NAMALWA (cell line): ENCODE measurements at places on chromosomes 16 and 17.

- no peak for DNase-seq
Observed at GRCh38 chr16:52773026-52773425, 226.1 kb upstream of the TOX3 start.

DNA sequence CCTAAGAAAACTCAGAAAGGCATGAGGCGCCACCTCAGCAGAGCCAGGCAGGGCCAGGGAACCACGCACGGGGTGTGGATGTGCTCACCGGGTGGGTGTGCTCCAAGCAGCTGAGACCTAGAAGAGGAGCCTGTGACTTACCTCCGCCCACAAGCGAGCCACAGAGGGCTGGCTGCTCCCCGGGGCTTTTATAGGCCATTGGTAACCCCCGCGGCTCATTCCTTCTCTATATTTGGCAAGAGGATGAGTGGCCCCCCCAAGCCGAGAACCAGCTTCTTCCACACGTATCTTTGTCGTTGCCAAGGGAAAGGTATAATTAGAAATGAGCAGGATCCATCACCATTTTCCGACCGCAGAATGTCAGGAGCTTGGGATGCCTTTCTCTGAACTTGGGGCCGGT, at the start of gene MYH3:
Gene MYH3 (minus strand): TSS at position 162 of the 400 bp plus-strand sequence. CDS start 2,245 bp downstream, outside the sequence.
- DNase-seq, result no peak

GRCh38 chr16:78744796-78745107, 645.3 kb downstream of the WWOX start:
- DNase-seq, result no peak

- DNase-seq, result peak; percentile 79
Observed at GRCh38 chr17:29116804-29117753, 63.1 kb downstream of the MYO18A start.

DNA sequence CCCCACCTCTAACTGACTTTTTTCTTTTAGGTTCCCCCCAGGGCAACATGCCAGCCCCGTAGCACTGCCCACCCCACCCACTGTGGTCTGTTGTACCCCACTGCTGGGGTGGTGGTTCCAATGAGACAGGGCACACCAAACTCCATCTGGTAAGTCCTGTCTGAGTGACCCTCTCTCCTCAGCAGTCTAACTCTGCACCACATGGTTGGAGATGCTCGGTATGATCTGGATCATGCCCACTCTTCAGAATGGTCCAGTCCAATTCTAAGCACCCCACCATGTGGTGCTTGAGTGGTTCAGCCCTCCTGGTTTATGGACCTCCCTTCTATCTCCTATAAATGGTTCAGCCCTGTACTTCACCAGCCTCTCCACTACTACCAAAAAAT, 5.9 kb downstream of the KDM6B start:
- DNase-seq, result peak; percentile 66

- DNase-seq, result peak; percentile 13
Observed at GRCh38 chr17:61809816-61810392, 53.4 kb downstream of the BRIP1 start.

- no peak for DNase-seq
Observed at GRCh38 chr16:26161461-26162180, 469.9 kb downstream of the HS3ST4 start.

DNA sequence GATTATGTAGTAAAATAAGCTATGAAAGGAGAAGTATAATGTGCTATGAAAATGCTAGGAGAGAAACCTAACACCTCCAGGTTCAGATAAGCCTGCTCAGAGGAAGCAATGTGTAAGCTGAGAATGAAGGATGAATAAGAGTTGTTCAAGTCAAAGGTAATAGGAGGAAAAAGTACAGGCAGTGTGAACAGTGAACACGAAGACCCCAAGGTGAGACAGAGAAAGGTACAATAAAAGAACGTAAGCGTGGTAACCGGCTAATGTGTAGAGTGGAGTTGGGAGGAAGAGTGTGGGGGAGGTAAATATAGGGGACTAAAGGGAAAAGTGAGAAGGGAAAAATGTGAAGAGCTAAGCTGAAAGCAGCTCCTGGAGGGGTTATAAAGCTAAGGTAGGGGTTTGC, 74.2 kb downstream of the TTC19 start:
- no peak for DNase-seq

- DNase-seq, result peak; percentile 15
Observed at GRCh38 chr17:35289222-35289621, 46.4 kb downstream of the SLFN5 start.

GRCh38 chr17:70912716-70913485, 743.6 kb downstream of the KCNJ2 start:
- DNase-seq, result no peak

DNA sequence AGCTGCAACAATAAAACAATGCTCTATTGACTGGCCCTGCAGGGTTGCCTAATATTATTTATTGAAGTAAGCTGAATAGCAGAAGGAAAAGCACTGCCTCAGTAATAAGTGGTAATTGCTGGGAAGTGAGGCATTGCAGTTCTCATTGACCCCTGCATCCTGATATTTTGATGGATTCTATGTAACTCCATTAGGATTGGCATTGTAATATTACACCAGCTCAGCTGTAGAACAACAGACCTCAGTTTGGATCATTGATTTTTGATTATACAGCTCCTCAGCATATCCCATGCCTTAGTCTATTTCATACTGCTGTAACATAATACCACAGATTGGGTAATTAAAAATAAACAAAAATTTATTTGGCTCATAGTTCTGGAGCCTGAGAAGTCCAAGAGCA, 650.6 kb upstream of the SALL1 start:
- no peak for DNase-seq

- peak; percentile 23 for DNase-seq
Observed at GRCh38 chr17:6639586-6640535, 650 bp downstream of the KIAA0753 start.

DNA sequence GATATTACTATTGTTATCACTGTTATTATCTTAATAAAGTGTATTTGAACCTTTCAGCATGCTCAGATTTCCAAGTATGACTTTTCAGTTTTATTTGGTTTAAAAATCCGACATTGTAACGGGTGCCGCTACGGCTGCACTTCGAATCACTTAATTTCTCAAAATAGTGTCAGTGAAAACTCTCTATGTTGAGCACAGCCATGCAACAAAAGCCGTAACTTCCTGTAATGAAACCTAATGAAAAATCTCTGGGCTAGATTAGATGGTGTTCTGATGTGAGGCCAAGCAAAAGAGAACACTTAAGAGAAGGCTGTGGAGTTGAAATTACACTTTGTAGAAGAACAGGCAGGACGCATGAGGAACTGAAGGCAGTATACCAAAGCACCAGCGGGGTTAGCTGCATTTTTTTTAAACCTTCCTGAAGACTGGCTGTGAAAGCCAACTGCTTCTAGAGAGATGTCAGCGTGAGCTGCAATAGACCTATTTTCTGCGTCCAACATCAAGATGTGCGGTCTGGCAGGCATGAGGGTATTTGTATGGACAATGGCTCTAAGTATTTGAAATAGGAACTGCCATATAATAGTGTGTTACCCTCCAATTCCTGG, 1545.0 kb upstream of the GOT2 start:
- DNase-seq, result no peak

GRCh38 chr17:28985950-28986713, 19.7 kb downstream of the SEZ6 start:
- DNase-seq, result no peak

GRCh38 chr17:50169881-50170459, 4.2 kb downstream of the SGCA start:
- DNase-seq, result no peak

- DNase-seq, result peak; percentile 96
Observed at GRCh38 chr16:85755929-85756768, 5.3 kb upstream of the C16orf74 start.

- DNase-seq, result no peak
Observed at GRCh38 chr16:20838240-20838639, 31.9 kb downstream of the REXO5 start.

DNA sequence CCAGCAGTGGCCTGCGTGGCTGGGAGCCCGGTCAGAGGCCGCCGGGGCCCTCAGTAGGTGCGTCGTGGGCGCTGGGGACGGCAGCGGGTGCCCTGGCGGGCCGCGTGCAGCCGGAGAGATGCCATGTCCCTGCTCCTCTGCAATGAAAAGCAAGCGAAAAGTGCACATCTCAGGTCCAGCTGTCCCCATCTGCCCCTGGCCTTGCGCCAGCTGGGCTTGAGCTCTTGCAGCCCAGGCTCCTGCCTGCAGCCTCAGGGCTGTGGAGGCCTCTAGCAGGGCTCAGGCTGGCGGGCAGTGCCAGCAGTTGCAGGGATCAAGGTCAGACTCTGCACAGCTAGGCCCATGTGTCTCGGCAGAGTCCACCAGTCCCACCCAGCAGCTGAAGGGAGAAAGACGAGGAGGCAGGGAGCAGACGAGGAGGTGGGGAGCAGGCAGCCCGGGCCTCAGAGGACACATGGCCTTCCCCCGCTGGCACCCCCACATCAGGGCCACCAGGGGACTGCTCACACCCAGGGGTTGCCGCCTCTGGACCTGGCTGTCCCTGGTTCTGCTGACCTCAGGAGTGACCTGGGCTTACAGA, 11.2 kb downstream of the SLC16A3 start:
- no peak for DNase-seq

DNA sequence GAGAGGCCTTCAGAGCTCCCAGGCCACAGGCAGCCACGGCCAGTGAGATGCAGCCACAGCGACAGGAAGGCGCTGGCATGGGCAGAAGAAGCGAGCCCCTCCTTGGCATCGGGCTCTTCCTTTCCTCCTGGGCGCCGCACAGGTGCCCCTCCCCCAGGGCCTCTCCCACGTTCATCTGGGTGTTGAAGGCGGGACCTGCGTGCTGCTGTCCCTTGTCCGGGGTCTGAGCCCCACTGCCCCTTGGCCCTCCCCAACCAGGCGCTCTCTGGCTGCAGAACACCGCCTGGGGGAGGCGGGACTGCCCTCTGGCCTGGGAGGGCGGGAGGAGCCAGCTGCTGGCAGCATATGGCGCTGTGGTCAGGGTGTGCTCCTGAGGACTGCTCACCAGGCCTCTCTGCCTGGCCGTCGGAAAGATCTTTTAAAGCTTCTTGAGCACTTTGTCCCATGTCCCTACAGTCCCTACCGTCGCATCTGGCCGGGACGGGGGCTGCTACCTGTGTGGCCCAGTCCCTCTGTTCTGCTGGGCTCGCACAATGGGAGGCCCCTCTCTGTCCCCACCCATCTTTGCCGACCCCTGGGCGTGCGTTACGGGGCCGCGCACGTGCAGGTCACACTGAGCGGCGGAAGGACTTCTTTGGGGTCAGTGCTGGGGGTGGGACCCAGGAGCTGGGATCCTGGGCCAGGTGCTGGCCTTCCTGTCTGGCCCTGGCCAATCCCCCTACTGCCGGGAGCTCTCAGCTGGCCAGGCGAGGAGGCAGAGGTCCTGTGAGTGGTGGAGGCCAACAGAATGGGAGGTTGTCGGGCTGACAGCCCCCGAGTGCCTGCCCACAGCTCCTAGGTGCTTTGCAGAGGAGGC, 1.7 kb downstream of the SLC25A10 start:
- DNase-seq, result no peak

DNA sequence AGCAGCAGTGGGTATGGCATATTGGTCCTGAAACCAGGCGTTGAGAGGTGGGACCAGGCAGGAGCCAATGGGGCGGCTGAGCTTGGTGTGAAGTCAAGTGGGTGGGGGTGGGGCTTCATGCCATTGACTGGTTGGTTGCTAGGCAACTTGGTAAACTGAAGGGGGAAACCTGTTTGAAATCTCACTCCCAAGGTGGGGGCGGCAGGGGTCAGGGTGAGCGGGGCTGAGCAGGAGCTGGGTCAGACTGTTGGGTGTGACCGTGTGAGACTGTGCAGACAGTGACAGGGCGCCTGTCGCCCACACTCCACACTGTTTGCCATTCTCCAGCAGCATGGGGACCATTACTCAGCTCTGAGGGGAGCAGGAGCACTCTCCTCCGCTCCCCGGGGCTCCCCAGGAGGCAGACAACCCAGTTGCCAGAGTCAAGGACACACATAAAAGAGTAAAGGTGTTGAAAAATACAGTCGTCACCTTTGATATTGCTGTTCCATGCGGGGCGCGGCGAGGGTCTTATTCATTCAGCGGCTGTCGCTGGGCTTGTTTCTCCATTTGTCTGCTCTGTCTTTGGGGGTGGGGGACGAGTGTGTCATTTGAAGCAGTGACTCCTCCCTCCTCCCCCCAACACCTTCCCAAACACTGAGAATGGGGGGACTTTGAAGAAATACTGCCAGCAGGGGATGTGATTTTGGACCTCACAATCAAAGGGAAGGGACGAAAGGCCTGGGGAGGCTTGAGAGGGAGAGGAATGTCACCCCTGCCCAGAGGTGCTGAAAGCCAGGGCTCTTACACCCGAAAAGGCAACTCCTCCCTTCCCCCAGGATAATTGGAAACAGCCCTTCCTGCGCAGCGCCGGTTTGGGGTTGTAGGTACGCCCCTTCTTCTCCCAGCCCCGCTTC, 1.2 kb upstream of the EFNB3 start:
- peak; percentile 35 for DNase-seq

DNA sequence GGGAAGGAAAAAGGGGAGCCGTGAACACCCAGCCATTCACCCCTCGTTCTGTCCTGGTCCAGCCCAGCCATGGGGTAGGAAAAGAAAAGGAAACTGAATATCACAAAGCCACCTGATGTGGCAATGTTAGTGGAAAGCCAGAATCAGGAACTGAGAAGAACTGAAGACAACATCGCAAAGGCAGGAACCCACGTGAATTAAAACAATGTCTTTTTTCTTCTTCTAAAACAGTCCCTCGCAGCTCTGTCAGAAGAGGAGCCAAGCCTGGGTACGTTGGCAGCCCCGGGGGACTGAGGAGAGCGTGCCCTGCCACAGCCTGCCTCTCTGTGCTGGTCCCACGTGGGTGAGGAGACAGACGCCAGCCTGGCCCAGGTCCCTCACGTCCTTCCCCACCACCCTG, 55.0 kb downstream of the ZNF423 start:
- DNase-seq, result no peak

DNA sequence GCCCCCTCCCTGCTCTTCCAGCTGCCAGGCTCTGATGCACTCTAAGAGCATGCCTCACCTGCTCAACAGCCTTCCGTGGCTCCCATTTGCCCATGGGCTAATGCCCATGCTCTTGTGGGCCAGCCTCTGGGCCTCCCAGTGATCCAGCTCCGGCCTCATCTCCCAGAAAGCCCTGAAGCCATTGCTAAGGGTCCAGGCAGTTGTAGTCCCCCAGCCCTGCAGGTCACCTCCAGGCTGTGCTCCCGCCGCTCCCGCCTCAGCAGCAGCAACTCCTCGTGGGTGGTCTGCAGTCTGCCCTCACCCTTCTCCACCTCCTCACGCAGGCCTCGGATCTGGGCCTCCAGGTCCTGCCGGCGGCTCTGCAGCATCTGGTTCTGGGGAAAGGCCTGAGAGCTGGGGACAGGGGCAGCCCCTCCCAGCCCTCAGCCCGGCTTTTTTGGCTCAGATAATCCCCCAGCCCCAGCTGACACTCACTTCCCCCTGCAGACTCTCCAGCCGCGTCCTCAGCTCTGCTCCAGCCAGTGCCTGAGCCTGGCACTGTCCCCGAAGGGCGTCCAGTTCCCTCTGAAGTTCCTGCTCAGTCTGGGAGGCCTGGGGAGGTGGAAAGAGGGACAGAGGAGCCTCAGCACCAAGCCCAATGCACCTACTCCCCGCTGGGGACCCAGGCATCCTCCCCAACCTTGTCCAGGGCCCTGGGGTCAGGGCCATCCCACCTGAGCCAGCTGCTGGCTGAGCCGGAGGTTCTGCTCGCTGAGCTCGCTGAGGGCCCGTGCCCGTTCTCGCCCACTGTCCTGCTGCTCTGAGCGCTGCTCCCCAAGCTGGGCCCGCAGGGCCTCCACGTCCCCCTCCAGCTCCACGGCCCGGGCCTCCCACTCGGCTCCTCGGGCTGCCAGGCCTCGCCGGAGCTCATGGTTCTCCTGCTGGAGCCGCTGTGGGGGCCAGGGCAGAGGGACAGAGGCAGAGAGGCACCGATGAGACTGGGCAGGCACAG, 6.2 kb downstream of the BICDL2 start:
- no peak for DNase-seq

- DNase-seq, result no peak
Observed at GRCh38 chr16:75138636-75139035, 9.7 kb upstream of the ZFP1 start.

- no peak for DNase-seq
Observed at GRCh38 chr16:89793955-89794354, 22.5 kb downstream of the FANCA start.
